ENCODE measurements at places on chromosomes 1 and 21. TPM values are rescaled to one million over a fixed set of nuclear protein-coding genes. Genes with fewer than 3 reads are reported as not detected.

Gene DEGS1
- total RNA-seq, result 46.9 TPM

Gene SOX13
- 3.1 TPM for total RNA-seq

Gene RIMS3
- 1.7 TPM for total RNA-seq

Gene PMVK
- 45.2 TPM for total RNA-seq

Gene DCST1
- total RNA-seq, result not detected

Gene HPDL
- total RNA-seq, result 41.5 TPM

Gene A3GALT2
- total RNA-seq, result not detected

Gene DFFA
- 67.7 TPM for total RNA-seq

Gene GIPC2
- total RNA-seq, result 0.24 TPM

All from CD8-positive, alpha-beta memory T cell (primary cell).